ENCODE measurements at places on chromosomes 16 and 17.

DNA sequence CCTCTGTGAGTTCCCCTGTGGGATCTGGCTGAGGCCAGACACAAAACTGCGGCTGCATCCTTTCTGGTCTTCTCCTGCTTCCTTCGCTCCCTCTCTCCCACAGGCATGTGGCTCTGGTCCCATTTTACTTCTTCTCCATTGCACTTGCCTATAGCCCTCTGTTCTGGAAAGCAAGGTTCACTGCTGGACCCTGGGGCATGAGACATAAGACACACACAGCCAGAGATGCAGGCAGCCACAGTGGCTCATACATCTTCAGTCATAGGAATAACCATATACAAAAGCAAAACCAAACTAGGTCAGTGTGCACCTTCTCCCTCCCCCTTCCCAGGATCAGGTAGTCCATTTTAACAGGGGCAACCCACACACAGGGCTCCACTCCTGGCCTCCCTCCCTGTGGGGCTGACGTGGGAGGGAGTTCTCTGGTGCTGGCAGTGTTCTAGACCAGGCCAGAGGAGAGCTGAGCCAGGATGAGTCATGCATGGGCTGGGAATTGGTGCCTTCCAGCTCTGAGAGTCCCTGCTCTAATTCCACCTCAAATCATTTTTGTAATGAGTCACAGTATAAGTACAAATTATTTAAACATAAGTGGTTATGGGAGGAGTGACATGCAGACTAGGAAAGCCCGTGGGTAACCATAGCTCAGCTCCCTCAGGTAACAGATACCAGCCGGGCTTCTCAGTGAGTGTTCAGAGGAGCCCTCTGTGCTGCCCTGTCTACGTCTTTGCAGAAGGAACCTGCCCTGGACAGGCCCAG lies 58.0 kb downstream of the ASIC2 start:
- no peak for DNase-seq

DNA sequence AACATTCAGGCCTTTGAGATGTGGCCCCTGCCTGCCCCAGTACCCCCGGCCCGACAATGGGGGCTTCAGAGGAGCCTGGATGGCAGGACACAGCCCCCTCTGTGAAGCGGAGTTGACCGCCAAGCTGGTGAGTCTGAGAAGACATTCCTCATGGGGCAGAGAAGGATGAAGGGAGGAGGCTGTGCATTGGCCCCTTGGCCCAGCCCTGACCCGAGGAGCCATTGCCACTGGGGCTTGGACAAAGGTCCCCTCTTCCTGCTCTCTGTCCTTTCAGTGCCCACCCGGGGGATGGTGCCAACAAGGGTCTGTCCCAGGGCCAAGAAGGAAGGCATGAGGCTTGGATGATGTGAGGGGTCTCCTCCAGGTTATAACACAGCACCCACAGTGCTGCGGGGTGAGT lies 30.9 kb upstream of the PHB1 start:
- no peak for DNase-seq

DNA sequence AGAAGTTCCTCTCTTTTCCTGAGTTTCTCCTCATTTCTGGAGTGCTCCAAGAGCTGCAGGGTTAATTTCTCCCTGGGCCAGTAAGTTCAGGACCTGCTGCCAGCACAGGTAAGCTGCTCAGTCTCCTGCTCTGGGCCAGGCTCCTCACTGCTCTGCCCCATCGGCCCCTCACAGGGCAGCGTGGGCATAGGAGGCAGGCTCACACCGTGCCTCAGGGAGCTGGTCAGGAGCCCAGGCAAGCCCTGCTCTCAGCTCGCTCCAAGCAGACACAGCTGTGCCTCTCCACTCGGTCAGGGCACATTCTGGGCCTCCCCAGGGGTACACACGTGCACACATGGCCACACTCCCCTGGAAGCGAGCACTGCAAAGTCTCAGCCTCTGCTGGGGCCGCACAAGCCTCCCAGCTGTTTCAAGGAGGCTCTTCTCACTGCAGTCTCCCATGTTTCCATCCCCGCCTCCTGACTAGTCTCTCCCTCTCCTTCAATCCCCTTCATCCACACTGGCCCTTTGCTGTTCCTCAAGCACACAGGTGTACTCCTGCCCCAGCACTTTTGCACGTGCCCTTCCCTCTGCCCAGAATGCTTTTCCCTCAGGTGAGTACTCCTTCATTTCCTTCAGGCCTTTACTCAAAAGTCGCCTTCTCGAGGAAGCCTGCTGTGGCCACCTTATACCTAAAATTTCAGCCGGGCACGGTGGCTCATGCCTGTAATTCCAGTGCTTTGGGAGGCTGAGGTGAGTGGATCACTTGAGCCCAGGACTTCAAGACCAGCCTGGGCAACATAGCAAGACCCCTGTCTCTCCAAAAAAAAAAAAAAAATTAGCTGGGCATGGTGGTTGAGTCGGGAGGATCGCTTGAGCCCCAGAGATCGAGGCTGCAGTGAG lies 53.2 kb downstream of the AKAP1 start:
- DNase-seq = no peak

GRCh38 chr17:57458718-57459285 lies 202.5 kb downstream of the MSI2 start:
- DNase-seq = no peak

GRCh38 chr17:67390006-67390645 lies 13.0 kb downstream of the PITPNC1 start:
- no peak for DNase-seq

- DNase-seq = no peak
Measured at GRCh38 chr17:69447726-69448125, 33.2 kb downstream of the MAP2K6 start.

DNA sequence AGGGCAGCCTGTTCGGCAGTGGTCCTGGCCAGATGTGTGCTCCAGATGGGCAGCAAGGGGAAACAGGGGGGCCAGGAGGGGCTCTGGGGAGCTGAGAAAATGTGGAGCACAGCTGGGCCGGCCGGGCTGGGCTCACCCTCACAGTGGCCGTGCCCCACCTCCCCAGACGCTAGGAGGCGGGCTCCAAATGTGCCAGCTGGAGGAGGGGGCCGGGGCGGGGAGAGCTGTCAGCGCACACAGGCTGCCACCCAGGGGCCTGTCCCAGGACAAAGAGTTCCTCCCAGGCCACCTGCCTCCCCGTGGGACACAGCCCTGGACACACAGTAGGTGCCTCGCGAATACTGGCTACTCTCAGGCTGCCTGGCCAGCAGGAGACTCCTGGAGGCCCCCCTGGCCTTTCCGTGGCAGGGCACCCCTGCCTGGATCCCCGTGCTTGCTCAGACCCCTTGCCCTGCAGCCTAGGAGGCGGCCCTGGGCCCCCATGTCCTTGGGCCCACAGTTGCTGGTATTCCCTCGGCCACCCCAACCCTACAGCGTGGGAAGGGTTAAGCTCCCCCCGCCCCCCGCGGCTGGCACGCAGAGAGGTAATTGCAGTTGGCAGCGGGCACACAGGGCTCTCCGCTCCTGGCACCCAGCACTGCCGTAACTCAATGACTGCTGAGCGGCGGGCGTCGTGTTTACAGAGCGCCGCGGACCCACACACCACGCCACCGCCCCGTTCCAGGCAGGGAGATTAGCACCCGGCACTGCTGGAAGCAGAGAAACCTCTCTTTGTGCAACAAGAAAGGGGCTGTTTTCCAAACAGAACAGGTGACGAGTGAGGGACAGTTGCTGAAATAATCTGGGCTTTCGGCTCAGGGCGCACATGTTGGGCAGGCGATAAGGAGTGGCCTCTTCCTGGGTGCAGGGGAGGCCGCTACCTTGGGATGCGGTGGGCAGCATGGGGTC lies 32.2 kb downstream of the BAHCC1 start:
- DNase-seq = no peak

DNA sequence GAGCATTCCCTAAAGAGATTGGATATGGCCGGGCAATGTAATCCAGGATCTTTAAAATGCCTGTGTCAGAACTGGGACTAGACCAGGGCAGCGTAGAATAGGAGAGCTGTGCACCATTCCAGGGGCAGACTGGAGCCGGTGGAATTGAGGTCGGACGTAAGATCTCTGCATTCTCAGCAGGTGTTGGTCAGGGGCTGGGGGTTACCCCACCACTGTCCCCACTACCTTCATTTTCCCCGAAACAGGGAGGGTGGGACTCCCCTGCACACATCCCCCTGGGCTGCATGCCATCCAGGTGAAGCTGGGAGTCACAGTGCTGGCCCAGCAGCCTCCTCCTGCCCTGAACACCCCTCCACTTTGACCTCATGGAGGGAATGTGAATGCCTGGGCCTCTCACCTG lies 17.8 kb downstream of the OSBPL7 start:
- DNase-seq = no peak

GRCh38 chr17:65742403-65743307 lies 181.2 kb upstream of the AXIN2 start:
- no peak for DNase-seq

DNA sequence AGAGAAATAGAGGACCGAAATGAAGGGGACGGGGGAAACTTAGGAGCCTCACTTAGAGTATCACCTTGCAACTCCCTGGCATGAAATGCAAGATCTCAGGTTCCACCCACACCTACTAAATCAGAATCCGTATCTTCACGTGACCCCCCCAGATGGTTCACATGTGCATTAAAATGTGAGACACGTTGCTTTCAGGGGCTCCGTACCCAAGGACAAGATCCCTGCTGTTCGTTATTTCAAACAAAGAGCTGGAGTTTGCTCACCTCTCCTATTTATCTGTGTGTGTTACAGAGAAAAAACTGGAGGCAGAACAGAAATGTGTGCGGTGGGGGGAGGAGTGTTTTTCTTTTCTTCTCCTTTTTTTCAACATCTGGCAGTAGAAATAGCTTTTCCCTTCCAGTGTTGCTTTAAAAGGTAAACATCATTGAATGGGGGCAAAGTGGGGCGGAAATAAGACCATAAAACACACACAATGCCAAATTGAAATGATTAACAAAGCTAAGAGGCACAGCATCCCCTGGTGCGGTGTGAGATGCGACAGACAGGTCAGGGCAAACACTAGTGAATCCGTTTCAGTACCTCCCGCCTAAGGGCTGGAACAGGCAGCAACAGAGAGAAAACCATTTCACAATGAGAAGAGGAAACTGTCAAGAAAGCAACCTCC lies 145.4 kb downstream of the SOX9 start:
- no peak for DNase-seq

DNA sequence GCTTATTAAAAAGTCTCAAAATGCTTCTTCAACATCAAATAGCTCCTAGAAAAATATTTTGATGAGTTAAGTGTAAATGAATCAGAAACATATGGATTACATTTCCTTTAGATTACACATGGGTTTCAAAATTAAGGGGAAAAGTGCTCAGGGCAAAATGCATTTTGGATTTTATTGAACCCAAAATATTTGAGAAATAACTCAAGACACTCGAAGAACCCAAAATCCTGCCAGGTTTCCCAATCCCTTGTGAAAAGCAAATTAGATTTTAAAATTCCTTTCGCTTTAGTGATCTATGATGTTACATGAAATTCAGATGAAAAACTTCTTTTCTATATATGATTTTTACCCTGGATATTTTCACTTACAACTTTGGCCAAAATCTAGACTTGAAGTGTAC lies 847.4 kb upstream of the SOX9 start:
- no peak for DNase-seq

DNA sequence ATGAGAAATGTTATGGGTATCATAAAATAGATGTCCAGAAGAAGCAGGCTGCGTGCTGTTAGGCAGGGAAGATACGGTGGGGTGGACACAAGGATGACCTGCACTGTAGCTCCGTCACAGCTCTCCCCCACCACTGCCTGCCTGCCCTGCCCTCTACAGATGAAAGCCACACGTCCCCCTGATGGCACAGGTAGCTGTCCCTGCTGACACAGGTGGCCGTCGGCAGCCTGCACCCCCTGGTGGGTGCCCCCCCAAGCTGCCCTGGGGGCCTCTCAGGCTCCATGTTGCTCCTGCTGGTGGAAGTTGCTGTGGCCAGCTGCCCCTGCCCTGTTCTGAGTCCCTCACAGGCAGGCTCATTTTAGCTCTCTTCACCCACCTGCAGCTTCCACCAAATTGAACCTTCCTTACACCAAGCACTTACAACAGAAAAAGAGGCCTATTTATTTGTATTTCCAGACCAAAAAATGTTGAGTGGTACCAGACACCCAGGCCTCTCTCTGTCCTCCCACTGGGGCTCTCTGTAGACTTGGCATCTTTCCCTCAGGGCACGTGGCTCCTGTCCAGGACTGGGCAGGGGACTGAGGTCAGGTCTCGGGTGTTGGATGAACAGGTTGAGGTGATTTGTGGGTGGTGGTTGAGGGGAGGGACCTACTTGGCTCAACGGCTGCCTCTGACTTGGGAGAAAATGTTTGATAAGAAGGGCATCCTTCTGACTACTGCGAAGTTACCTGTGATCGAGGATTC lies 50.1 kb upstream of the CACNG5 start:
- DNase-seq = no peak

DNA sequence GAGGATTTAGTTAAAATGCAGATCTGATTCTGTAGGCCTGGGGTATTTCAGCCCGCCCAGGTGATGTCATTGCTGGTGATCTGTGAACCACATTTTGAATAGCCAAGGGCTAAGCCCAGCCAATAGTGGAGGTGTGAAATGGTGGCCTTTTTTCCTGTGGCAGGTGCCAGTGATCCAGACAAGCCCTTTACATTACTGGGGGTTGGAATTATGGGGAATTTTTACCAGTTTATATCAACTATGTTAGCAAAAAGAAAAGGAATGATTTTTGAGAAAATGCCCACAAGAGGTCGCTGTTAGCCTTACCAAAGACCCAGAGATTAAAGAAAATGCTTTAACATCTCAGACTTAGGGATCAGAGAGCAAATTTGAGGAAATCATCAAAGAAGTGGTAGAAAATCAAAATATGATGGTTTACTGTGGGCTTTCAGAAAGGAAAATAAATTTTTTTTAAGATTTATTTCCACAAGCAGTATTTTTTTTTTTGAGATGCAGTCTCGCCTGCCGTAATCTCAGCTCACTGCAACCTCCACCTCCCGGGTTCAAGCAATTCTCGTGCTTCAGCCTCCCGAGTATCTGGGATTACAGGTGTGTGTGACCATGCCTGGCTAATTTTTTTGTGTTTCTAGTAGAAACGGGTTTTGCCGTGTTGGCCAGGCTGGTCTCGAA lies 3.9 kb downstream of the VPS35L start:
- DNase-seq = peak; percentile 29

- DNase-seq = no peak
Measured at GRCh38 chr16:57563761-57564160, 21.3 kb downstream of the ADGRG5 start.

DNA sequence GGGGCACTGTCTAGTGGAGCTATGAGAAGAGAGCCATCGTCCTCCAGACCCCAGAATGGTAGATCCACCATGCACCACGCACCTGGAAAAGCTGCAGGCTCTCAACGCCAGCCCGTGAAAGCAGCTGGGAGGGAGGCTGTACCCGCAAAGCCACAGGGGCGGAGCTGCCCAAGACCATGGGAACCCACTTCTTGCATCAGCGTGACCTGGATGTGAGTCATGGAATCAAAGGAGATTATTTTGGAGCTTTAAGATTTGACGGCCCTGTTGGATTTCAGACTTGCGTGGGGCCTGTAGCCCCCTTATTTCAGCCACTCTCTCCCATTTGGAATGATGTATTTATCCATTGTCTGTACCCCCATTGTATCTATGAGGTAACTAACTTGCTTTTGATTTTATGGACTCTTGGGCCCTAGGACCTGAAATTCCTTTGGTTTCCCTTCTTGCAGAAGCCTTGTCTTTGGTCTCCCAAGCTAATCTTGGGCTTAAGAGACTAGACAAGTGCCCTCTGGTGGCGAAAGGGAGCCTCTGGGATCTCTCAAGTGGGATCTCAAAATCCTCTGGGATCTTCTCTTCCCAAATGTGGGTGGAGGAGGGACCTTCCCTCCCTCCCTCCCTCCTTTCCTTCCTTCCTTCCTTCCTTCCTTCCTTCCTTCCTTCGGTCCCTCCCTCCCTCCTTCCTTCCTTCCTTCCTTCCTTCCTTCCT lies 58.2 kb upstream of the HAPSTR1 start:
- DNase-seq = peak; percentile 11

GRCh38 chr17:75207760-75208159 lies 2.3 kb downstream of the NUP85 start:
- DNase-seq = no peak

GRCh38 chr16:21162661-21163151 lies 4.2 kb downstream of the LDAF1 start:
- DNase-seq = no peak

Measured in activated CD4-positive, alpha-beta T cell treated with anti-CD3 and anti-CD28 coated beads for 4 hours (primary cell).